ENCODE measurements at places on chromosomes 11 and 22.
A peak's percentile ranks its signal among the peaks of the same experiment; 100 is the strongest.

DNA sequence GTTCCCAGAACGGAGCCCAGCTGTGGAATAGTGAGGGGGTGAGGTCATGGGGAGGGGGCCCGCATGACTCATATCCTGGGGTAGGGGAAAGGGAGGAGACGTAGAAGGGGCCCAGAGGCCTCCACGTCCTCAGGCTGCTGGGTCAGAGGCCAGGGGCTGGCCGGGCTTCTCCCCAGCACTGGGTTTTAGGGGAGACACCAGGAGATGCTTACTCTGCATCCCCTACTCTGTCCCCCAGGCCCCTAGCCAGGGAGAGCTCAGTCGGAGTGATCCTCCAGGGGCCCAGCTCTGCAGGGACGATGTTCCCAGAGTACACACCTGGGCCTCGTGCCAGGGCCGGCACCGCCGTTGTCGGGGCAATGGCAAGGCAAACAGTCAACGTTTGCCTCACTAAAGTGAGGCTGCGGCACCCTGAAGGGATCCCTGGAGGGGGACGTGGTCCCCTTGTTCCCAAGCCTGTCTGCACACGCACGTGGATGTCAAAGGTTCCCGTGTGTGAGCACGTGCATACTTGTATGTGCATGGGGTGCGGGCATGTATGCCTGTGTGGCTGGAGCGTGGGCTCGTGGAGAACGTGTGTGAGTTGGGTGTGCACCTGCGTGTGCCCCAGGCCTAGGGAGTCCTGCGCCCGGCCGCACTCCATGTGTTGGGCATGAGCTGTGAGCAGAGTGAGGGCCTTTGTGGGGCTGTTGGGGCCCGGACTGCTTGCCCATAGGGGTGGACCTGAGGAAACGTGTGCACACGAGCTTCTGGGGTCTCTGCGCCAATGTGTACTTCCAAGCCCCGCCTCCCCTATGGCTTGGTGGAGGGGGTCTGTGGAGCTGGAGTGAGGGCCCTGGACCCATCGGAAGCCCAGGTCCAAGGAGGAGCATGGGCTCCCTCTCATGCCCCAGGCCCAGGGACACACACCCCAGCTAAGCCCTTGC is 14.2 kb downstream of the PRR33 start:
- DNase-seq = no peak

GRCh38 chr11:48024635-48025071 is 44.3 kb downstream of the PTPRJ start:
- no peak for DNase-seq

DNA sequence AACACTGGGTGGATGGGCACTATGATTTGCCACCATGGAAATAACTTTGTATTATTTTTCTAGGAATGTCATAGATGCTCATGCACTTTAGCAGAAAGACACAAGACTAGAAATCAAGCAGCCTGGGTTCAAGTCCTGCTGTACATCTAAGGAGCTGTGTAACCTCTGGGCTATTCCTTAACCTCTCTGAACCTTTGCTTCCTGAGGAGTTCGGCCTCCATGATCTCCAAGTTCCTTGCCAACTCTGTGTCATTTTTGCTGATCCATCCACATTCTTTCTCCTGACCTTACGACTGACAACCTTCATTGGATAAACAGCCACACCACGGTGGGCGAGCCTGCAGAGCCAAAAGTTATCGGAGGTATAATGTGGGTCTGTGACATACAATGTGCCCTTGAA is 24.1 kb downstream of the ETS1 start:
- no peak for DNase-seq

GRCh38 chr11:113840932-113841664 is 34.3 kb downstream of the USP28 start:
- no peak for DNase-seq

- no peak for DNase-seq
These were observed 18.4 kb downstream of the MAFF start for GRCh38 chr22:38220163-38220562.

GRCh38 chr22:37906364-37907008 is 389 bp downstream of the MICALL1 start:
- DNase-seq = peak; percentile 28

- DNase-seq = no peak
These were observed 5.3 kb downstream of the CABP2 start for GRCh38 chr11:67517784-67518552.

DNA sequence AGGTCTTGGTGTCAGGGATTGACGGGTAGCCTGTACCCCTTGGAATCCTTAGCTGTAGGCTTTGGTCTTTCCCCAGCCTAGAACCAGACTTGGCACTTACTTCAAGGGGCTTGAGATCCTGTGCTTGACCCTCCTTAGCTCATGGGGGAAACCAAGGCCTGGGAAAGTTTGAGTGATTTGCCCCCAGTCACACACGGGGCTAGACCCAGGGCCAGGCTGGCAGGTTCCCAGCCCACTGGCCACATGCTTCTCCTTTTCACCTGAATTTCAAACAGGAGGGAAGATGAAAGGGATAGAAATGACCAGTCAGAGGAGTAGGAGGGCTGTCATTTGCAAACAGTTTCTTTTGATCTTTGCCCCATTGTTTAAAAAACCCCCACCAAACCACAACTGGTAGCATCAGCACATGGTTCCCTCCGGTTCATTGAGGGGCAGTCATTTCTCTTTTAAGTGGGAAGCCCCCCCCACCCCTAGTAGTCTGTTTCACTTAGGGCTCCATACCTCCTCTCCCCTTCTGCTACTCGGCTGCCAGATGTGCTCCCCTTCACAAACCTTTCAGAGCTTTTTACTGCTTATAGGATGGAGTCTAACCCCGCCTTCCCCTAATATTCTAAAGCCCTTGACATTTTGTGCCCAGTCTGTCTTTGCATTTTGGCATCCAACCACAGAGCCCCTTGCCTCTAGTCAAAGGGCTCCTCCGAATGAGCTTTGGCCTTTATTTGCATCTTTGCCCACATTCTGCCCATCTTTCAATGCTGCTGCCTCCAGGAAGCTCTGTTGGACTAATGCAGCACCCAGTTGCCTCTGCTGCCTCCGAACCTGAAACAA is 37.6 kb downstream of the ZNRF3 start:
- DNase-seq = no peak

GRCh38 chr11:65213322-65214211 is 31.8 kb downstream of the CAPN1 start:
- DNase-seq = no peak

- DNase-seq = no peak
These were observed 24.4 kb upstream of the FSHB start for GRCh38 chr11:30206249-30206996.

- DNase-seq = no peak
These were observed 757 bp downstream of the SPI1 start for GRCh38 chr11:47377571-47378009.

DNA sequence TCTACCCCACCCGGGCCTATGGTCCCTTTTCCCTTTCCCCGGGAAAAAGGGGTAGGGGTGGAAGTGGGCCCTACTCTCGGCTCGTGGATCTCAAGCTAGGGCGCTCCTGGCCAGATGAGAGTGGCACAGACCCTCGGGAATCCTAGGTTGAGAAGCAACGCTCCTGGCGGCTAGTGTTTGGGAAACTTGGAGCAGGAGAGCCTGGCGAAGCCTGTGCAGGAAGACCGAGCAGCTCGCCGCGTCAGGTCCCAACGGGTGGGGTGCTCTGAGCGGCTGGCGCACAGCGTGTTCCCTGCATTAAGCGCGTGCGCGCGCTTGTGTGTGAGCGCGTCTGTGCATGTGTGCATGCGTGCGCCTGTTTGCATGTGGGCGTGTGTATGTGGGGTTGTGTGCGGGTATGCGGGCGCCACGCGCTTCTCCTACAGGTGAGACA is 7.1 kb upstream of the FLI1 start:
- DNase-seq = peak; percentile 63

DNA sequence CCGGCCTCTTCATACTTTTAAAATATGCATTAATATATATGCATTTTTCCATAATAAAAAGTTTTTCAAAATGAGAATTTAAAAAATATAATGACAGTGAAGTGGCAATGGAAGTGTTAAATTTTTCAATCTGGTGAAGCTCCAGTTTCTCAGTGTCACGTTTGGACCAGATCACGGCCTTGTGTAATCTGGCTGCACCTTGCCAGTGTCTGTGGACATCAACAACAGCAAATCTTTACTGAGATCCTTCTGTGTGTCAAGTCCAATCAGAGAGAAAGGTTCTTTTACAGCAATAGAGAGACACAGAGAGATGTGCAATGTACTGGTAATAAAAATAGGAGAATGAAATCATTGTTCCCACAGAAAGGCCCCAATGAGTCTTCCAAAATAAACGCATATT is 49.8 kb upstream of the PAK1 start:
- no peak for DNase-seq

- DNase-seq = no peak
These were observed 11.0 kb upstream of the OR10D3 start for GRCh38 chr11:124172101-124172500.

DNA sequence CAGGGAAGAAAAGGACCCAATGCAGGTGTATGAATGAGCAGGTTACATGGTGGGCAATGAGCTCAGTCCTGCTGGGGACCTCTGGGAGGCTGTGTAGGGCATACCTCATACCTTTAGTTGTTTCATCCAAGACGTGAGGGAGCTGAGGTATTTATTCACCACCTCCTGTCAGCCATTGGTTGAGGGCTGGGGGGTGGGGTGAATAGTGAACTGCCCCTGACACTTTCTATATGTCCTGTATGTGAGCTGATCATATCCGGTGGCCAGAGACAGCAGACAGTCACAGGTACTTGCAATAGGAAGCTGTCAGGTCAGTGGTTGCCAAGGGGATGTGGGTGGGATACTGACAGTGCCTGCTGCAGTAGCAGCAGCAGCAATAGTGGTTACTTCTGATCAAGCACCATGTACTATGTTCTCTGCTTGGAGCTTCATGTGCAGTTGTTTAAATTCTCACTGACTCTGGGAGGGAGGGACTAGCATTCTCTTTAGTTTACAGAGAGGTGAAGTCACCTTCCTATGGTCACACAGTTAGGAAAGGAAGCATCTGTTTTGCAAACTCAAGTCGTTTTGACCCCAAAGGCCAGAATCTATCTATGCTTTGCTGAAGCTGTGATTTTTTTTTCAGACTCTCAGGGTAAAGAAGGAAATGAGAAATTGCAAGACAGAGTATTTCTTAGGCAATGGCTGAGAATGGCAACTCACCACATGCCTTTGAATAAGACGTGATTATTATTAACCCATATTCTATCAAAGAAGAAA is 54.0 kb downstream of the MIAT start:
- no peak for DNase-seq

DNA sequence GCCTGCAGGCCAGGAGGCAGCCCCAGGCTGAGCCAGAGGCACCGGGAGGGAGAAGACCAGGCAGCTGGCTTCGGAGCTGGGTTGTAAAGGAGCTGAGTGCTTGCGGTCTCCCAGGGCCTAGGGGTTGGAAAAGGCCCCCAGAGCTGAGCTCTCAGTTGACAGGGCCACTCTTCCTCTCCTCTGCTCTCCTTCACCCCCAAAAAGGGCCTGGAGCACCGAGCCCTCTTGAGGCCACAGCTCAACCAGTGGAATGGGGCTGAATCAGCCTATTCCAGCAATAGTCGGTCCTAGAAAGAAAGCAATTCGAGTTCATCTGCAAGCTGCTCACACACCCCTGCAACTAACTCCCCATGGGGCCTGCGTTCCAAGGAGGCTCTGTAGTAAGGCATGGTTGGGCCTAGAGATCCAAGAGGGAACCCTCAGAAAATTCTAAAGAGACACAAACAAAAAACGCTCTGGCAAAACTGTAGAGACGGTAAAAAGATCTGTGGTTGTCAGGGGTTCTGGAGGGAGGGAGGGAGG is 205.0 kb downstream of the BUD13 start:
- no peak for DNase-seq

- peak; percentile 55 for DNase-seq
These were observed 396 bp downstream of the TEF start for GRCh38 chr22:41382098-41382578.

GRCh38 chr22:40997520-40997919 is 46.3 kb downstream of the RBX1 start:
- DNase-seq = no peak

DNA sequence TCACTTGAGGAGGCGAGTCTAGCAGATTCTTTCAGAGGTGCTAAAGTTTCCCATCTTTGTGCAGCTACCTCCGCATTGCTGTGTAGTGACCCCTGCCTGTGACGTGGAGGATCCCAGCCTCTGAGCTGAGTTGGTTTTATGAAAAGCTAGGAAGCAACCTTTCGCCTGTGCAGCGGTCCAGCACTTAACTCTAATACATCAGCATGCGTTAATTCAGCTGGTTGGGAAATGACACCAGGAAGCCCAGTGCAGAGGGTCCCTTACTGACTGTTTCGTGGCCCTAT is 8.9 kb upstream of the SAMM50 start:
- no peak for DNase-seq

- peak; percentile 78 for DNase-seq
These were observed 8.6 kb downstream of the MRPL11 start for GRCh38 chr11:66429983-66430602.

DNA sequence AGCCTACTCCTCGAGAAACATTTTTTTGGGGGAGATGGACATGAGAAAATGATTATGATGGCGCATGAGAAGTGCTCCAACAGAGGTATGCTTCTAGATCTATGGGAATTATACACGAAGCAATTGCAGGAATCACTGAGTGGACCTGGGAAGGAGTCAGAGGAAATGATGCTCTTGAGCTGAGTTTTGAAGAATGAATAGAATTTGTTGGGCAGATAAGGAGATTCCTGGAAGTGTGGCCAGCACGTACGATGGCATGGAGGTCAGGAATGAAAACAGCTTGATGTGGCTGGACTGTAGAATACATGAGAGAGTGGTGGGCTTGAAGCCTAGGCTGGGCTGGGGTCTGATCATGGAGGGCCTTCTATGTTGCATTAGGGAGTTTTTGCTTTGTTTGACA is 31.7 kb downstream of the ADAMTS15 start:
- no peak for DNase-seq

- DNase-seq = no peak
These were observed 27.0 kb downstream of the MS4A6A start for GRCh38 chr11:60155931-60156330.

GRCh38 chr11:18285841-18286240 is 19.8 kb downstream of the SAA1 start:
- no peak for DNase-seq

DNA sequence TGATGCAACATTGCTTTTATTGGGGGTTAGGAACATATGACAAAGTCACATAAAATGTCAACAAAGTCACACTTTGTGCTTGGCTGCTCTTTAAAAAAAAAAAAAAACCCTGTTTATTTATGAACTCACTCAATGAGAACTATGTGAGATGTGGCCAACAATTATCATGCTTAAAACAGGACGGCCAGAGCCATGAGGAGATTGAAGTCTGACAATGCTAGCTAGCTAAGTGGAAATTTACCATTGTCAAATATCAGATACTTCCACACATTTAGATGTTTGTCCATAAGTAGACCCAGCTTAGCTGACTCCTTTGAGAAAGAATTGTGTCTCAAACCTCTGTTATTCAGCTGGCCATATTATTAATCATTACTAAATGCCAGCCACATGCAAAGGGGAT is 26.9 kb downstream of the BLID start:
- no peak for DNase-seq

GRCh38 chr11:69852056-69852455 is 32.8 kb upstream of the FGF3 start:
- DNase-seq = no peak

GRCh38 chr22:33073989-33074418 is 15.8 kb upstream of the SYN3 start:
- DNase-seq = no peak

- DNase-seq = no peak
These were observed 14.9 kb upstream of the SERPINH1 start for GRCh38 chr11:75547177-75547576.

- DNase-seq = no peak
These were observed 32.7 kb upstream of the HEPHL1 start for GRCh38 chr11:93988455-93988854.

- no peak for DNase-seq
These were observed 34.0 kb upstream of the P4HA3 start for GRCh38 chr11:74345420-74345819.
